CD4-positive, alpha-beta T cell treated with Interleukin-4 for 4 hours (primary cell): ENCODE measurements at places on chromosomes 12 and 14.

- peak; percentile 86 for DNase-seq
Measured at GRCh38 chr12:26971963-26972362, 33.7 kb downstream of the FGFR1OP2 start.

GRCh38 chr14:97120611-97121031 lies 323.4 kb downstream of the VRK1 start:
- DNase-seq: peak; percentile 43

GRCh38 chr14:58730792-58731464 lies 93.2 kb downstream of the DACT1 start:
- DNase-seq: no peak

- DNase-seq: no peak
Measured at GRCh38 chr12:71768900-71769299, 14.2 kb downstream of the RAB21 start.
